ENCODE measurements at places on chromosomes 5 and 9. TPM values are rescaled to one million over a fixed set of nuclear protein-coding genes. Genes with fewer than 3 reads are reported as not detected.

The PCDHB11 gene
- total RNA-seq: 2.0 TPM

DNA sequence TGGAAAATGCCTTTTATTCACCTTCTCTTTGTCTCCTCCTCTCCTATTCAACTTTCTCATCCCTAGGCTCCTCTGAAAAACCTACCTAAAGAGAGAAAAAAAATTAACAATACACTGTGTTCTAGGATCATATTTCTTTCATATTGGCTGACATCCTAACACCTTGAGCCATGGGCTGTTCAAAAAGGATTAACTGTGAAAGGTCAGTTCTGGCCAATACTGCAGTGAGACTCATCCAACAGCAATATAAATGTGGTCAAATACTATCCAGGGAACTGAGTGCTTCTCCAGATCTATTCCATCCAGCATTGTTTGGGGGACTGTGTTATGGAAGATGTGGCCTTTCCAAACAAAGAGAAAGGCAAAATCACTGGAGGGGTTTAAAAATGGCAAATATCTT lies 131.1 kb upstream of the MOCS2 start:
- no peak overlapping the region for H3K27ac ChIP-seq
- DNase-seq: no peak
- H3K4me1 ChIP-seq: no peaks in the 10 kb centered on the region
- no peak overlapping the region for H3K4me3 ChIP-seq
- H3K36me3 ChIP-seq: no peaks in the 10 kb centered on the region
- H3K27me3 ChIP-seq: no peaks in the 10 kb centered on the region

GRCh38 chr9:94157050-94157801 lies 73.0 kb downstream of the PTPDC1 start:
- H3K27ac ChIP-seq: no peak overlapping the region
- DNase-seq: no peak
- H3K4me3 ChIP-seq: no peak overlapping the region
- no peaks in the 10 kb centered on the region for H3K4me1 ChIP-seq
- H3K36me3 ChIP-seq: no peaks in the 10 kb centered on the region

- H3K27ac ChIP-seq: no peak overlapping the region
- H3K27me3 ChIP-seq: no peaks in the 10 kb centered on the region
- H3K36me3 ChIP-seq: no peaks in the 10 kb centered on the region
- no peak for DNase-seq
- peaks cover 9% of the 10 kb centered on the region for H3K4me1 ChIP-seq
- no peak overlapping the region for H3K4me3 ChIP-seq
These were observed 62.9 kb downstream of the MUSK start for GRCh38 chr9:110731437-110732028.

The PDLIM7 gene
- total RNA-seq: 134 TPM

DNA sequence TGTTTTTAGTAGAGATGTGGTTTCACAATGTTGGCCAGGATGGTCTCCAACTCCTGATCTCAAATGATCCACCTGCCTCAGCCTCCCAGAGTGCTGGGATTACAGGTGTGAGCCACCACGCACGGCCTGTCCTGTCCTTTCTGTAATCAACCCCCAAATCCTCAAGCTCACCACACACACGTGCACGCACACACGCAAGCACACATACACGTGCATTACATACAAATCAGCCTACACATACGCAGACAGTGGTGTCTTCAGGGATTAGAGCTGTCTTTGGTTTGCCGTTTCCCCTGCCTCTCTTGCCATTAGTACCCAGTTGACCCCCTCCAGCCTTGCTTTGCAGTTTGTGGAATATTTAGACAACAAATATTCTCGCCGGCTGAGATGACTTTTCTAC lies 6.5 kb downstream of the GLT6D1 start:
- H3K4me3 ChIP-seq: no peak overlapping the region
- no peaks in the 10 kb centered on the region for H3K4me1 ChIP-seq
- no peaks in the 10 kb centered on the region for H3K27me3 ChIP-seq
- no peak overlapping the region for H3K27ac ChIP-seq

The FAM78A gene
- 2.1 TPM for total RNA-seq

All from H9 (cell line).